ENCODE measurements at places on chromosomes 6 and 20.
A peak's percentile ranks its signal among the peaks of the same experiment; 100 is the strongest.

DNA sequence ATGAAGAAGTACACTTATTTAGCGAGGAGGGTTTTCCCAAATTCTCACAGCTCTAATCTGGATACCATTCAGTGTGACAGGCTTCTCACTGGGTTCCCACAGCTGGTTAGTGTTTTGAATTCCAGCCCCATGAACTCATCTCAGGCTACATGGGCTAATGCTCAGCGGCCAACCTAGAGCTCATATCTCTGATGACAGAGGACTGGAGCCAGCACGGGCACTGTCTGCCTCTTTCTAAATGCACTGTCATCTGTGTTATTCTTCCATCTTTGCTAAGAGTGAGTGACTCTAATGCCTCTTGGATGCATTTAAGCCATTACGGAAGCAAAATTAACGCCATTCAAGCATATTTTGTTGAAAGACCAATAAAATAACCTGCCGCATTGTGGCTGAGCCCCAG is 308.9 kb upstream of the JAG1 start:
- no peak for DNase-seq

DNA sequence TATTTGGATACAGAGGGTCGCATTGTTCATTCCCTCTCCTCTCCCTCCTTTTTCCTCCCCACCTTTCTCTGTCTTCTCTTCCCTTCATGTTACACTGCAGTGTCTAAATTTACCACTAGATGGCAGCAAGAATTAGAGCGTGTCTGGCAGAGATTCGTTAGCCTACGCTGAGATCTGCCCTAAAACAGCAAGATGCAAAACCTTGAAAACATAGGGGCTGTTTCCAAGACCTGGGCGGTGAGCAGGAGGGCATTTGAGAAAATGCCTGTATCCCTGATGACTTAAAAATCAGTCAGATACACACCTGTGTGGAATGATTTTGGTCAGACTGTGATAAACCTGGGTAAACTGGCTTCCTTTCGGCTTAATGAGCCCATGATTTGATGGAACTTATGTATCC is 101.5 kb upstream of the ISM1 start:
- DNase-seq = peak; percentile 18

DNA sequence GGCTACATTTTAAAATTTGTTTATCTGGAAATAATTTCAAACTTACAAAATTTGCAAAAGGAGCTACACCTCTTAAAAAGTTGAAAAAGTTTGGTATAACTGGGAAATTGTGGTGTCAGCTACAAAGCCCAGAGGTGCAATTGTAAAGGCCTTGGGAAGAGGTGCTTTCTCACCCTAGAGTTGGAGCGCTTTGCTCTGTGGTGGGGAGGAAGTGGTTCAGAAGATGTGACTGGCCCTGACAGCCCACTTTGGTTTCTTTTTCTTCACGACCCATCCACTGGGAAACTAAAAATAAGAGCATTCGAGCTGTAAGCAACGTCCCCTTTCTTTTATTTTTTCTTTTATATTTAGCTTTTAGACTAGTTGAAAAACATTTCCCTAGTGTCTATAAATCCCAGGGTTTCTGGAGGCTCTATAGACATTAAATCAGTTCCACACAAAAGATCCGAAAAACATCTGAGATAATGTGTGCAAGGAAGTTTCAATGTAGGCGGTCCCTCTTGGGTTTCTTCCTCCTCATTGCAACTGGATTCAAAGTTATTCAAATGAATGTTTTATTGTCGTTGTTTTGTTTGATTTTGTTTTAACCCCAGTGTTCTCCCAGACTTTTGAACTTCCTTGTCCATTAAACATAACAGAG is 397.8 kb downstream of the KIF16B start:
- DNase-seq = peak; percentile 18

DNA sequence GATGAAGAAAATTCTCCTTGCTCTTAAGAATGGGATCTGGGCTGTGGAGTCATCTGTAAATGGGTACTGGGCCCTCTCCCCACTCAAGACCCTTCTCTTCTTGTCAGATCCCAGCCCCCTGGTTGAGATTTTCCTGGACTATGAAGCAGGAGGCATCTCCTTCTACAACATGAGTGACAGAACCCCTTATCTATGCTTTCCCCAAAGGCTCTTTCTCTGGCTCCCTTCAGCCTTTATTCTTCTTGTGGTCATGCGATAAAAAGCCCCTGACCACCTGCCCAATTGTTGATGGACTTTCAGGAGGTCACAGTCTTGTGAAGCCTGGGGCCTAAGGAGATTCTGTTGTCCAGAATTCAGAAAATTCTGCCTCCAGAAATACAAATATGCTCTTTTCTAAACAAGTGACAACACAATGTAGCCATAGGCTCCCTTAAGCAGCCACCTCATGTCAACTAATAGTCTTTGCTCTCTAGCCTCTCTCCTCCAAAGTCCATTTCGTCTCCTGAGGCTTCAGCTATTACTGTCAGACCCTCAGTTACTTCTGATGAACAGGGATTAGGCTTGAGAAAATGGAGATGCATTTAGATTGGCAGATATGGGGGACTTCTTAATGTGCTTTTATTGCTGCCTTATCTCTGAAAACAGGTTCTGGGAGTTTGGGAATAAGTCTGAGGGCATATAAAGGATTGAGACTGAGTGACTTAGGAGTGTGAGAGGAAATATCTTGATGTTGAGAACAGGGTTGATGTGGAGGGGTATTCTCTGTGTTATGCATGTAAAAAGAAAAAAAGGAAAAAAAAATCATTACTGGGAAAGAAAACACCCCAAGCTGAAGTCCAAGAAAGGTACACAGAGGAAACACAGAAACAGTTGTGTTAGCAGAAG is 20.6 kb downstream of the BTN2A1 start:
- no peak for DNase-seq

GRCh38 chr6:158556113-158556512 is 3.8 kb upstream of the TMEM181 start:
- DNase-seq = no peak

GRCh38 chr20:62161347-62161746 is 17.8 kb downstream of the SS18L1 start:
- no peak for DNase-seq

DNA sequence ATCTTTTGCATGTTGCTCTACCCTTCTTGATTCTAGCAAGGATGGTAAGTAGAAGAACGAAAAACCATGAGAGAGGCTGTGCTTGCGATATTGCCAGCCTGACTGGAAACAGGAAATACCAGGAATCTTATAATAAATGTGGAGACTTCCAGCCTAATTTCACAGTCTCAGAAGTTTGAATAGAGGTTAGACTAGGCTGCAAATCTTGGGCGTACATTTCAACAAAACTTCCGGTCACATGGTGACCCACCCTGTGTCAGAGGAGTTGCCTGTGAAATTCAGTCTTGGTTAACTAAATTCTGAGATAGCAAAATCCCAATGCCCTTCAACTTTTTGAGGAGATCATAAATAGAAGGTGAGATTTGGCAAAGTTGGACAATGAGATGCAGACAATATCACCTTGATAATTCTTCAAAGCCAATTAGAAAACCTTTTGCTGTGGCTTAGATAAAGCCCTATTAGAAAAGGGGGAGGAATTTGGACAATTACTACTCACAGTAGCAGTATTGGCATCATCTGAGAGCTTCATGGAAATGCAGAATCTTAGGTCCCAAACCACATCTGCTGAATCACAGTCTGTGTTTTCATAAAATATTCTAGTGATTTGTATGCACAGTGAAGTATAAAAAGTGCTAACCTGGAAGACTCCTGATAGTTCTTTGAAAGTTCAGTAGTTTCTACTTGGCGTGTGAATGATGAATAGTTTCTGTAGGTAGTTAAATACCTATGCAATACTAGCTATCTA is 262.0 kb upstream of the JAG1 start:
- DNase-seq = no peak

Data from GM19239 (cell line).